ENCODE measurements at places on chromosomes 16 and 17.

DNA sequence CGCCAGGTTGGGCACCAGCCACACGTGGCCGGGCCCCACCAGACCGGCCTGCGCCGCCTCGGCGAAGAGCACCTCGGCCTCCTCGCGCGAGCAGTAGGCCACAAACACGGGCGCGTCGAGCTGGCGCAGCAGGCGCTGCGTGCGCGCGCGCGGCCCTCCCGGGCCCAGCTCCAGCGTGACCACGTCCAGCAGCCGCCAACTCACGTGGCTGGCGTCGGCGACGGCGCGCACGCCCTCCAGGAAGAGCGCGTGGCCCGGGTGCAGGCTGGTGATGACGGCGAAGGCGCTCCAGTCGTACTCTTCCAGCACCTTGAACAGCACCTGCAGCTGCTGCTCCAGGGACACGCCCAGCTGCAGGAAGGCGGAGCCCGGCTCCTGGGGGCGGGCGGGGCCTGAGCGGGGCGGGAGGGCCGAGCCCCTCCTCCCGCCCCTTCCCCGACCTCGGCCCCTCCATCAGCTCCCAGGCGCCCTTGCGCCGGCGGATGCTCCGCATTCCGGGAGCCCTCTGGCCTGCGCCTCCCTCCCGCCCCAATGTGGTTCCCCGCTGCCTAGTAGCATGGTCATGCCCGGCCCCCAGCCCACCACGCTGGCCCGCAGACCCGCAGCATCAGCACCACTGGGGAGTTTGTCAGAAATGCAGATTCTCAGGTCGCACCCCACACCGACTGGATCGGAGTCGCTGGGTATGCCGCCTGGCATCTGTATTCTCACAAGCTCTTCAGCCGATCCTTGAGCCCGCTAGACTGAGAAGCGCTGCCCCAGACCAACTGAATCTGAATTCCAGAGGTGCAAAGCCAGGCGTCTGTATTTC lies 7.2 kb downstream of the GRIN2C start:
- DNase-seq, result no peak

DNA sequence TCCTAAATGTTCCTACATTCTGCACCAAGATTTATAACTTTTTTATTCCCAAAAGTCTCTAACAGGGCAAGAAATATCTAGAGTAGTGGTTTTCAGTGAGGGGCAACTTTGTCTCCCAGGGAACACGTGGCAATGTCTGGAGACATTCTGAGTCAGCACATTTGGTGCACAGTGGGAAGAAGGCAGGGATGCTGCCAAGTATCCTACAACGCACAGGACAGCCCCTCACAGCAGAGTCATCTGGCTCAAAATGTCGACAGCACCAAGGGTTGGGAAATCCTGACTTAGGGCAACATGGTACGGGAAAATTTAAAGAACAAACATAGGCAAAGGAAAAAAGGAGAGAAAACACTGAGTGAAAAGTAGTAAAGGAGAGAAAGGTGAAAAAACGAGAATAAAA lies 61.8 kb downstream of the SMG6 start:
- peak; percentile 72 for DNase-seq

DNA sequence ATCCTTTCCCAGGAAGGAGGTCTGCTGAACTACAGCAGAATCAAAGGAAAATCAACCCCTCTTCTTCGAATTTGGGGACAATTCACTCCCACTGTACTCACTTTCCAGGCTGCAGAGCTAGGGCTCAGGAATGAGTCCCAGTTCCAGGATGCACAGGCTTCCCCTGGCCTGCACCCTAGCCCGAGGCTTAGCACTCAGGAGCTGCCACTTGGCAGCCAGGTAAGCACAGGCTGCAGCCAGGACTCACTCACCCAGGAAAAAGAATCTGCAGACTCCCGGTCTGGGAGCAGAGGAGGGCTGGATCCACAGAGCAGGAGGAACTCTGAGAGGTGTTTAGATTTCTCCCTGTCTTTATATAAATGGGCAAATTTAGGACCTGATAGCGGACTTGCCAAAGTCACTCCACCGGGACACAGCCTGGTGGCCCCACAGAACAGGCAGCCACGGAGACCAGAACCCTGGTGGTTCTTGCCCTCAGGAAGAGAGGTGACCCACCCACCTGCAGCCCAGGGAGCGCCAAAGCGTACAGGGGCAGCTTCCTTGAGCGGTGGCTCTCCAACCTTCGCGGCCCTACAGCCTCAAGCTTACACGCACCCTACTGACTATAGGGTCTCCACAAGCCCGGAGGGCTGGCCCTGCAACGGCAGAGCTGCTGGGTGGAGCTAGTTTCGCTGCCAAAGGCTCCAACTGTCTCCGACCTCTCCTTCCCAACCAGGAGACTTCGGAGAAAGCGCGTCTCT lies 4.8 kb downstream of the CBLN1 start:
- DNase-seq, result no peak

DNA sequence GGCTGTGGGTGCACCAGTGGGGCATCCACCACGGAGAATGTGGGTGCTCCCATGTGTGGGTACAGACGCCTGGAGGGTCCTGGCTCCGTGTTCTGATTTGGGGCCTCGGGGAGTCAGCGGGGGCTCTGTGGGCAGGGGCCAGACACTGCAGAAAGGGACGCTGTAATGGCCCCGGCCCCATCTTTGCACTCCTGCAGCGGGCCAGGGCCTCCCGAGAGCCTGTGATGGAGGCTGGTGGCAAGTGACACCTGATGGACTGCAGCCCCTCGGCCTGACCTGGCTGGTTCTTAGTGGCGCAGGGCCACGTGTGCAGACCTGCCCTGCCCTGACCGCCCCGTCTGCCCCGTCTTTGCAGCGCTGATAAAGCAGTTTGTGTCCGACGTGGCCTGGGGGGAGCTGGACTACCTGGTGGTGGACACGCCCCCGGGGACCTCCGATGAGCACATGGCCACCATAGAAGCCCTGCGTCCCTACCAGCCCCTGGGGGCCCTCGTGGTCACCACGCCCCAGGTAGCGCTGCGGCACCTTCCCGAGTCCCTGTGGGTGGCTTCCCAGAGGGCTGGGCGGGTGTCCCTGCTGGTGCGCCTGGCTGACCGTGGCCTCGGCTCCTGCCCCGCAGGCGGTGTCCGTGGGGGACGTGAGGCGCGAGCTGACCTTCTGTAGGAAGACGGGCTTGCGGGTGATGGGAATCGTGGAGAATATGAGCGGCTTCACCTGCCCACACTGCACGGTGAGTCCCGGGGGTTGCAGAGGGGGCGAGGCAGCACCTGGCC lies 4.7 kb downstream of the NUBP2 start:
- no peak for DNase-seq

DNA sequence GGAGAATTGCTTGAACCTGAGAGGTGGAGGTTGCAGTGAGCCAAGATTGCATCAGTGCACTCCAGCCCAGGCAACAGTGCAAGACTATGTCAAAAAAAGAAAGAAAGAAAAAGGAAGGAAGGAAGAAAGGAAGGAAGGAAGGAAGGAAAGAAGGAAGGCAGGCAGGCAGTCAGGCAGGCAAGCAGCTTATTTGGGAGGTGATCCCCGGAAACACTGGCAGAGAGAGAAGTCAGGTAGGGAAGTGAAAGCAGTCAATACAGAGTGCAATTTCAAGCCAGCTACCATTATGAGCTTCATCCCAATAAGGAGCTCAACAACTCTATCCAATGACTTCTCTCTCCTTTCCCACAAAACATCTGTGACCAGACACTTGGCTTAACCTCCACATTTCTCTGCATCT lies 83.0 kb upstream of the TBC1D3K start:
- DNase-seq, result no peak

DNA sequence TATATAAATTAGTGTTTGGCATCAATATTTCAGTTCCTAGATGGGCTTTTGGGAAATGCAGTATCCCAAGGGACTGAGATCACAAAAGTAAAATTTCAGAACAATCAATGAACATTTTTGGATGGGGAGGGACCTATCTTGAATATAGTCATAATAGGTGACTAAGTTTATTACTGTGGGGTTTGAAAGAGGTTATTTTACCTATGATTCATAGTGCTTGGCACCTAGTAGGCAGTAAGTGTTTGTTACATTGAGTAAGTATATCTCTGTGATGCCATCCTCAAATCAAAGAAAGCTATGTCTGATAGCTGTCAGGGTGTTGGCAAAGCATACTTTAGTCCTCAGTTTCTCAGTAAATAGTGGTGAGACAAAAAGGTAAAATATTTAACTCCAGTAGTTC lies 36.9 kb downstream of the ZNF207 start:
- DNase-seq, result peak; percentile 22

DNA sequence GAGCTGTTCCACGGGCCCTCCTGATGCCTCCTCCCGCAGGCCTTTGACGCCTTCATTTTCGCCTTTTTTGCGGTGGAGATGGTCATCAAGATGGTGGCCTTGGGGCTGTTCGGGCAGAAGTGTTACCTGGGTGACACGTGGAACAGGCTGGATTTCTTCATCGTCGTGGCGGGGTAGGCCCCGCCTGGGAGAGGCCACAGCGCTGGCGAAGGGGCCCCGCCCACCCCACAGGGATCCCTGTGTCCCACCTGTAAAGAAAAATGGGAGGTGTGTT lies 29.7 kb downstream of the TPSG1 start:
- no peak for DNase-seq

GRCh38 chr16:4273858-4274311 lies 1.1 kb upstream of the TFAP4 start:
- peak; percentile 63 for DNase-seq

DNA sequence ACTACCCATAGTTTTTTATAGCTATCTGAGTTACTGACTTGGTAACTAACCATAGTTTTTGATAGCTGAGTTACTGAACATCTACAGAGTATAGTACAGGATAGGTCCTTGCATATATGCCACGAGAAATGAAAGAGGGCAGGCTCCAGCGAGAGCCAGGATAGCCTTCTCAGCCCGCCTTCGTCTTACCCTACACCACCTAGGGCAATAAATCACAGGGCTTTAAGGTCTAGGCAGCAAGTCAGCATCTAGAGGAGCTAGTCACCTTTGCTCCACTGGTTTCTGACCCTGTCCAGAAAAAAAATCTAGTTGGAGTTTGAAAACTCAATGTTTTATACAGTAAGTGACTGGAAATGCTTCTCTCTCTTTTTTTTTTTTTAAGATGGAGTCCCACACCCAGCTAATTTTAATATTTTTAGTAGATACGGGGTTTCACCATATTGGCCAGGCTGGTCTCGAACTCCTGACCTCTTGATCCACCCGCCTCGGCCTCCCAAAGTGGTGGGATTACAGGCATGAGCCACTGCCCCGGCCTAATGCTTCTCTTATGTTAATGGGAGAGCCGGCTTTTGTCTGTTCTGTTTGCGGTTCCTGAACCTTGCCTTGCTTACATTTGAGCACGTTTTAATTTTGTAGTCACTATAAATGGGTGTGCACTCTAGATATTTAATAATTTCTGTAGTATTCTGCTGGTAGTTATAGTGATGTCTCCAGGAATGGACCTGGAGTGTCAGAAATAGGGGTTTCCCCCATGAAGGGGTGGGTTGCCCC lies 2.8 kb downstream of the BFAR start:
- no peak for DNase-seq

- peak; percentile 53 for DNase-seq
Observed at GRCh38 chr16:87806261-87806640, 40.5 kb upstream of the KLHDC4 start.

GRCh38 chr16:47069313-47069712 lies 74.4 kb downstream of the NETO2 start:
- no peak for DNase-seq

GRCh38 chr16:27351989-27352388 lies 38.2 kb downstream of the IL4R start:
- DNase-seq, result no peak

GRCh38 chr17:9021158-9021991 lies at the start of gene NTN1:
TSS of gene NTN1 (plus strand) at chr17:9021510. CDS start at chr17:9022374, 864 bp downstream.
- DNase-seq, result peak; percentile 11
